NB4 (cell line): ENCODE measurements at places on chromosomes 7 and 10.

GRCh38 chr10:76082232-76082631 is 650.8 kb downstream of the LRMDA start:
- peak; percentile 10 for DNase-seq

- no peak for DNase-seq
Measured at GRCh38 chr10:26211781-26212444, 4.7 kb upstream of the GAD2 start.

- DNase-seq = no peak
Measured at GRCh38 chr10:1419796-1420610, 317.3 kb downstream of the ADARB2 start.

GRCh38 chr7:55309040-55309991 is 55.8 kb upstream of the LANCL2 start:
- peak; percentile 99 for DNase-seq

GRCh38 chr10:21194510-21194993 is 297.4 kb upstream of the NEBL start:
- DNase-seq = no peak

DNA sequence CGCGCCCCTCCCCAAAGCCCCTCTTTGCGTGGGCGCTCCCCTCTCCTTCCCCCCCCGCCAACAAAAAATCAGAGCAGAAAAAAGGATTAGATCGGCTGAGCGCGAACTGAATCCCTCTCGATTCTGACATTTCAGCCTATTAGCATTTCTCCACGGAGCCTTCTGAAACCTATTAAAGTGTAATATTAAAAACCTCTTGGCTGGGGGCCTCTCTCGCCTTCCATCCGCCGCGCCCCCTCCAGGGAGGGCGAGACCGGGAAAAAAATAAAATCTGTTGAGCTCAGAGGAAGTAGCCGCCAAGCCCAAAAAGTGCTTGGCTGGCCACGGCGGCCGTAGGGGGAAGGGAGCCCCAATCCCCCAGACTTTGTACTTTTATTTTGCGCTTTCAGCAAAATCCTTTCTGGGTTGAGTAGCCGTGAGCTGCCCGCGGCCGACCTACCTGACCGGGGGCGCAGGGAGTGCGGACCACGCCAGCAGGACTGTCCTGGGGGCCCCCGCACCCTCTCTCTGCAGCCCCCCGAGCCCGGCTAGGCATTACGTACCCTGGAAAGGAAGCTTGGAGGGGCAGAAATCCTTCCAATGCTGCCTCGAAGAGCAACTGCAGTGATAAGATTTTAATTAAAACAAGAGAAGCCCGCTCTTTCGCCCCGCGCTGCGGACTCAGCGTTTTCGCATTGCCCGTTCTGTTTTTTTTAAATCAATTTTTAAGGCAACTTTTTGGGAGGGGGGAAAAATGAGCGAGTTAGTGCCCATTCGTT is 1.3 kb upstream of the TNRC18 start:
- DNase-seq = peak; percentile 79

GRCh38 chr10:101709359-101710058 is 14.5 kb upstream of the FBXW4 start:
- no peak for DNase-seq

- no peak for DNase-seq
Measured at GRCh38 chr7:142940966-142941535, 1.8 kb downstream of the LLCFC1 start.

DNA sequence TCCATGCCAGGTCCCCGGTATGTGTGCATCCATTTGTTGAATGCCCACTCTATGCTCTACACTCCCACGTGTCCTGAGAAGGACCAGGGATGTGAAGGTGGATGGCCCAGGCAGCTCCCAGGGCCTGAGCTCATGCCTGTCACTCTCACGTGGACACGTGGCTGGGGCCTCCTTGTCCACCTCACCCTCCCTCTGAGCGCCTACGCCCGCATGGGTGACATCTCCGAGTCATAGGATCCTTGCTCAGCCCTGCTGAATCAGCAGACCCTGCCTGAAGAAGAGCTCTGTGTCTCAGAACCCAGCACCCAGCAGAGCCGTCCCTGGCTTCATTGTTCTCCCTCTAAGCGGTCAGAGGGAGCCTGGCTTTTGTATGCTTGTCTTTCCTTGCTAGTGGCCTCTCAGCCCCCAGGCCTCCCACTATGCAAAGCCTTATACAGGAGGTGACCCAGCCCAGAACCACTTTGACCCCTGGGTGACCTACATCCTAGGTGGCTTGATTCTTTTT is 107.9 kb upstream of the PPIF start:
- peak; percentile 57 for DNase-seq

GRCh38 chr10:76085002-76085816 is 653.8 kb downstream of the LRMDA start:
- no peak for DNase-seq

DNA sequence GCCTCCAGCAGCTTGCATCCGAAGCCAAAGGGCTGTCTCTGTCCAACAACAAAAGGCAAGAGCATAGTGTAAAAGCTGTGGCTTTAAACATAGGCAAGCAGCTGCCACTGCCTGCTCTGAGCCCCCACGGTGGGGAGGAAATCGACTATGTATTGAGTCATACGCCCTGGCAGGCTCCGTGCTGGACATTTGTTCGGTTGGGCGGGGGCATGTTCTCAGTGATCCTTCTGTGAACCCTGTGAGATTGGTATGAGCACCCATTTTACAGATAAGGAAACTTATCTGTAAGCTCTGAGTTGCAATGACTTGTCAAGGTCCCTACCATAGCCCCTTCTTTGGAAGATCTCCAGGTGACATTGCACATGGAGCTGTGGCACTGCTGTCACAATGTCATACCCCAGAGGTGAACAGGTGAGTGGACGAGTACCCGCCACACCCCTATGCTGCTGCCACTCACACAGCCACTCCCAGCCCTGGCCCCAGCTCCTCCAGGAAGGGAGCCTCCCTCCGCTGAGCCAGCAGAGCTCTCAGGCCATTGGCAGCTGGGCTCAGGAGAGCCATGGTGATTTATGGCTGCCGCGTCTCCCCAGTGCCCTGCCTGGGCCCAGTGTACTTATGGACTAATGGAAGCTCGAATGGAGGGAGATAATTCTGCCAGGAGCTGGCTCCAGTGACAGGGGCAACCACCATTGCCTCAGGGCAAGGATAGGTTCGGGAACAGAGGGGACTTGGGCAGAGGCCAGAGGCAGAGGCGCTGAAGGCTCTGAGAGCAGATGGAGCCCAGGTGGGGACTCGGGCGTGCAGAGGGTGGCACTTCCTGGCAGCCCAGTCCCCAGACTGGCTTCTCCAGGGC is 43.7 kb downstream of the UNC5B start:
- DNase-seq = peak; percentile 54

DNA sequence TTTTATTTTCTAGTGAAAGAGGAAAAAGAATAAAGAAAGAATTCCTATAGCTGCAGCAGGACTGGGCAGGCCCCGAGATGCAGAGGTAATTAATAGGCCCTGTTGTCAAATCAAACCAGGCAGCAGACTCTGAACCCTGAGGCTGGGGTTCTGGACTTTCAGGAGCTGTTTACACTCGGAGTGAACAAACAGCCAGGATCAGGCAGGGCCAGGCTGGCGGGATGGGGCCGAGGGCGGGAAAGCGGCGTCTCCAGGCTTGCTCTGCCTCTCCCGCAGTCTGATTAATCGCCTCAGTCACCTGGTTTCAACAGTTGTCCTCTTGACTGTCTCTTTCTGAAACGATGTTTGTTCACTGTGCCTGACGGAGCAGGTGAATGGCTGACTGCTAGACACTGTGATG is 675.4 kb upstream of the FOXK1 start:
- DNase-seq = no peak
